ENCODE measurements at places on chromosomes 16 and 17. TPM values are rescaled to one million over a fixed set of nuclear protein-coding genes. Genes with fewer than 3 reads are reported as not detected.

DNA sequence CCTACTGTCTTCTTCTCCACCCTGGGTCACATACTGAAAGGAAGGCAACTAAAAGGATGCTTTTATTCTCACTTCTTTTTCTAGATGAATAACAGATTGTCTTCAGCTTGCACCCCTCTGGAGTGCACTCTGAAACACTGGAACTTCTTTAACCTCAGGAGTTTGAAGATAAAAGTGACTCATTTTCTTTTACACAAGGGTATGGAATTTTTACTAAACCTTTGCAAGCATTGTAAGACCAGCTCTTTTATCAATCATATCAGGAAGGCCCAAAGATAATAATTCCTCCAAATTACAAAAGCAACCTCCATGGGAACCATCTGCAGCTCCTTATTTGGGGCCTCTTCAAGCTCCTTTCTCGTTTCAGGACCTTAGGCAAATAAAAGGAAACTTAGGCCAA lies 193.5 kb upstream of the KIF2B start:
- no peaks in the 10 kb centered on the region for H3K4me1 ChIP-seq
- no peak for DNase-seq
- no peaks in the 10 kb centered on the region for H3K27me3 ChIP-seq
- H3K4me3 ChIP-seq: no peak overlapping the region
- H3K27ac ChIP-seq: no peak overlapping the region

KCTD5 gene
- 62.7 TPM for total RNA-seq

DNA sequence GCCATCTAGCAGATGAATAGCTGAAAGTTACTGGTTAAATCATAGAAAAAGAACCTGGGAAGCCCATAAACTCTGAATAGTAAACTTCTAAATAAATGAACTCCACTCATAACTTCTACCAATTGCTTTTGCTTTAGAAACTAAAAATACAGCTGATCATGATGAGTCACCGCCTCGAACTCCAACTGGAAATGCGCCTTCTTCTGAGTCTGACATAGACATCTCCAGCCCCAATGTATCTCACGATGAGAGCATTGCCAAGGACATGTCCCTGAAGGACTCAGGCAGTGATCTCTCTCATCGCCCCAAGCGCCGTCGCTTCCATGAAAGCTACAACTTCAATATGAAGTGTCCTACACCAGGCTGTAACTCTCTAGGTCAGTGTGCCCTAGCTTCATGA lies 9.7 kb downstream of the KAT7 start:
- DNase-seq: no peak
- peaks cover 36% of the 10 kb centered on the region for H3K36me3 ChIP-seq
- no peak overlapping the region for H3K4me3 ChIP-seq
- no peaks in the 10 kb centered on the region for H3K27me3 ChIP-seq
- peaks cover 43% of the 10 kb centered on the region for H3K4me1 ChIP-seq

- no peaks in the 10 kb centered on the region for H3K36me3 ChIP-seq
- peaks cover 40% of the 10 kb centered on the region for H3K4me1 ChIP-seq
- peak overlapping the region; percentile 74 for H3K27ac ChIP-seq
- peak overlapping the region; percentile 85 for H3K4me3 ChIP-seq
- no peaks in the 10 kb centered on the region for H3K27me3 ChIP-seq
- peak; percentile 51 for DNase-seq
Observed at GRCh38 chr17:16215002-16215272, 397 bp downstream of the NCOR1 start.

RNF222 gene
- total RNA-seq: not detected

- H3K27me3 ChIP-seq: no peaks in the 10 kb centered on the region
- no peak for DNase-seq
- H3K4me1 ChIP-seq: no peaks in the 10 kb centered on the region
- H3K4me3 ChIP-seq: no peak overlapping the region
- no peaks in the 10 kb centered on the region for H3K36me3 ChIP-seq
Observed at GRCh38 chr16:9484426-9484825, 393.0 kb downstream of the HAPSTR1 start.
